Fibroblast of skin of right biceps (primary cell): ENCODE measurements at places on chromosomes 11 and 22.
A peak's percentile ranks its signal among the peaks of the same experiment; 100 is the strongest.

DNA sequence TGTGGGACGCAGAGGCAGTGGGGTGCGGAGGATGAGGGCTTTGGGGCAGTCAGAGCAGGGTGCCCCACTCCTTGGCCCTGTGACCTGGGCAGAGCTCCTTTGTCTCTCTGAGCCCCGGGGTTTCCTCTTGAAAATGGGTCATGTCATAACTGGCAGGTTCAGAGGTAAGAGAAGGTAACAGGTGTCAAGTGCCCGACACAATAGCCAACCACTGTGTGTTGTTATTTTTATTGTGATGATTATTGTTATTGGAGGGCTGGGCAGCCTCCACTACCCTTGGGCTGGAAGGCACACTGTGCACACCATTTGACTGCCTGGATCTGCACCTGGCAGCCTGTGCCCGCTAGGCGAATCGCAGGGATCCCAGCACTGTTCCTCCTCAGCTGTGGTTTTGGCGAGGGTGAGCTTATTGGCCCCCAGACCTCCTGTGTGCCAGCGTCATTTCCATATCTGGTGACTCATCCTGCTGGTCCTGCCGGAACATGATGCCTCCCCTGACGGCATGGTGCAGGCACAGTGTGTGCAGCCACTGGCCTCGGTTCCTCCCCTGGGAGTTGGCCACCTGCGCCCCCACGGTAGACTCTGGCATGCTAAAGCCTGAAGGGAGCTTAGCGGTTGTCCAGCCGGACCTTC lies 15.4 kb upstream of the SOX10 start:
- no peak for DNase-seq

- DNase-seq = no peak
These were observed 29.9 kb downstream of the FGF4 start for GRCh38 chr11:69745201-69745600.

DNA sequence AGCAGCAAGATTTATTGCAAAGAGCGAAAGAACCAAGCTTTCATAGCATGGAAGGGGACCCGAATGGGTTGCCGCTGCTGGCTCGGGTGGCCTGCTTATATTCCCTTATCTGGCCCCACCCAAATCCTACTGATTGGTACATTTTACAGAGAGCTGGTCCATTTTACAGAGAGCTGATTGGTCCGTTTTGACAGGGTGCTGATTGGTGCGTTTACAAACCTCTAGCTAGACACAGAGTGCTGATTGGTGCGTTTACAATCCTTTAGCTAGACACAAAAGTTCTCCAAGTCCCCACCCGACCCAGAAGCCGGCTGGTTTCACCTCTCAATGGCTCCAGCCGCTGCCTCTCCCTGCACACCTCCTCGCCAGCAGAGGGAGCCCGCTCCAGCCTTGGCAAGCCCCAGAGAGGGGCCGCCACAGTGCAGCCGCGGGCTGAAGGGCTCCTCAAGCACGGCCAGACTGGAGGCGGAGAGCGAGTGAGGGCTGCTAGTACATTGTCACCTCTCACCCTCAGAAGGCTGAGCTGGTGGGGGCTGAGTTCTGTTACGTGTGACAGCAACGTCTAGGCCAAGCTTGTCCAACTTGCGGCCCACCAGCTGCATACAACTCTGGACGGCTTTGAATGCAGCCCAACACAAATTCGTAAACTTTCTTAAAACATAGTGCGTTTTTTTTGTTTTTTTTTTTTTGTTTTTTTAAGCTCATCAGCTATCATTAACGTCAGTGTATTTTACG lies 8.7 kb downstream of the PTH start:
- DNase-seq = peak; percentile 23

DNA sequence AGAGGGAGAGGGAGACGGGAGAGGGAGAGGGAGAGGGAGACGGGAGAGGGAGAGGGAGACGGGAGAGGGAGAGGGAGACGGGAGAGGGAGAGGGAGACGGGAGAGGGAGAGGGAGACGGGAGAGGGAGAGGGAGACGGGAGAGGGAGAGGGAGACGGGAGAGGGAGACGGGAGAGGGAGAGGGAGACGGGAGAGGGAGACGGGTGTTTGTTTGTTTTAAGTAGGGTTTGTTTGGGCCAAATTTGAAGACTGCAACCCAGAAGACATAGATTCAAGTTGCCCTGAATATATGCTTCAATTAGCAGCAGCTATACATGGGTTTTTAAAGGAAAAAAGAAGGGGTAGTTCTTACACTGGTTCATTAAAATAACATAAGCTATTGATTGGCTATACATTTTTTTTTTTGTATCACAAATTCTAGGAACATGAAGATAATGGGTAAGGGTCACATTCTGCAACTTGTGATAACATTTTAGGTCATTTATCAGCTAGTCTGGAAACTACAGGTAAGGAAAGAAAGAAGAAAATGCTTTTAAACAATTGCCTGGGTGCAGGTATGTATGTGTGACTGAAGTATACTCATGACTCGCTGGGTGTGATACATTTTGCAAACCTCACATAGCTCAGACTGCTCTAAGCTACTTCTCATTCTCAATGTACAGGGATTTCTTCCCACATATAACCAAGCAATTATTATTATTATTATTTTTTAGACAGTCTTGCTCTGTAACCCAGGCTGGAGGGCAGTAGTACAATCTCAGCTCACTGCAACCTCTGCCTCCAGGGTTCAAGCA lies 67.3 kb downstream of the MCHR1 start:
- no peak for DNase-seq

DNA sequence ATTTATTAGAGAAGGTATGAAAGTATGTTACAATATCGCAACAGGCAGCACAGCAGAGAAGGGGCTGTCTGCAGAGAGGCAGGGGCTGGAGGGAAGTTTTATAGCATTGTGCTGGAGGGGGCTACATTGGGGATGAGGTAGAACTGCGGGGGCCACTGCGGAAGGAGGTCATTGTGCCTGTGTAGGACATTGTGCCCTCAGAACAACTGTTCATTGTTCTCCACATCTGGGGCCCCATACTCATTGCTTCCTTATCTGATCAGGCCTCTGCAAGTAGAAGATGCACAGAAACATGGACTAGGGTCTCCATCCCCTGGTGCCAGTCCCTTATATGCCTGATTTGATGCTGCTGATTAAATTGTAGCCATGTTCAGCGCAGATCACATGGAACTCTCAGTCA lies 12.1 kb downstream of the NADSYN1 start:
- no peak for DNase-seq

GRCh38 chr11:72777755-72778278 lies 16.0 kb downstream of the STARD10 start:
- DNase-seq = no peak

DNA sequence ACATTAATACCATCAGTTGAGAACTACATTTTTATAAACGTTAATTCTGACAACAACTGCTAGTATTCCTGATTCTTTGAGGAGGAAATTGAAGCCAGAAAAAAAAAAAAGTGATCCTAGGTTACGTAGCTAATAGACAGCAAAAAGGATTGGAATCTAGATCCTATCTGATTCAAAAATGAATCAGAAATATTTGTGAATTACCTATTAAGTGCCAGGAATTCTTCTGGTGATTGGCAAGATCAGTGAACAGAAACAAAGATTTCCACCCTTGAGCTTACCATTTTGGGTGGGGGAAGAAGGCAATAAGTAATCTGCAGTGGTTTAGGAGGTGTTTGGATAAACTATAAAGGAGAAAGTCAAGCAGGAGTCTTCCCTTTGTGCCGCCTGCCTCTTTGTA lies 63.9 kb upstream of the LARGE1 start:
- no peak for DNase-seq

- DNase-seq = no peak
These were observed 406.8 kb downstream of the SHANK2 start for GRCh38 chr11:70845591-70846041.

DNA sequence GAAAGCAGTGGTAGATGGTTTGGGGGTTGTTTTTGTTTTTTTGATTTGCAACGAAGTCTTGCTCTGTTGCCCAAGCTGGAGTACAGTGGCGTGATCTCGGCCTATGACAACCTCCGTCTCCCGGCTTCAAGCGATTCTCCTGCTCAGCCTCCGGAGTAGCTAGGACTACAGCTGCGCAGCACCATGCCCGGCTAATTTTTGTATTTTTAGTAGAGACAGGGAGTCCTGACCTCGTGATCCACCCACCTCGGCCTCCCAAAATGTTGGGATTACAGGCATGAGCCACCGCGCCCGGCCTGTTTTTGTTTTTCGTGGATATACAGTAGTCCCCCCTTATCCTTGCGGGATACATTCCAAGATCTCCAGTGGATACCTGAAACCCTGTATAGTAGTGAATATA lies 6.6 kb downstream of the EP300 start:
- DNase-seq = no peak

- peak; percentile 32 for DNase-seq
These were observed 526 bp downstream of the TPST2 start for GRCh38 chr22:26589367-26589844.

- DNase-seq = no peak
These were observed 29.9 kb downstream of the SHANK2 start for GRCh38 chr11:71222318-71223080.

- no peak for DNase-seq
These were observed 87.4 kb upstream of the CHORDC1 start for GRCh38 chr11:90310210-90310609.

DNA sequence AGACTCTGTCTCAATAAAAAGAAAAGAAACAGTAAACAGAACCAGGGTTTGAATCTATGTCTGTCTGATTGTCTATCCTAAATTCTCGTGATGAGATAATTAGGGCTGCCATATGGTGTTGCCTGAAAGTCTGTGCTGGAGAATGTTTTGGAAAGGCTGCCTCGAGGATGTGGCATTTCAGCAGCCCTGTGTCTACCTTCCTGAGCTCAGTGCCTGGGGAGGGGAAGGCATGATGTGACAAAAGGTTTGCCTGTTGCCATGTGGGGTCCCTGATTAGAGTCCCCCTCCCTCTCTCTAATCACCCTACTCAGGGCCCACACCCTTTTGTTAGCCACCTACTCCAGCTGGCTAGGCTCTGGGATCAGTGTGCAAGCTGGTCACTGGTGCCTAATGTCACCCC lies 15.2 kb downstream of the CD82 start:
- DNase-seq = no peak

DNA sequence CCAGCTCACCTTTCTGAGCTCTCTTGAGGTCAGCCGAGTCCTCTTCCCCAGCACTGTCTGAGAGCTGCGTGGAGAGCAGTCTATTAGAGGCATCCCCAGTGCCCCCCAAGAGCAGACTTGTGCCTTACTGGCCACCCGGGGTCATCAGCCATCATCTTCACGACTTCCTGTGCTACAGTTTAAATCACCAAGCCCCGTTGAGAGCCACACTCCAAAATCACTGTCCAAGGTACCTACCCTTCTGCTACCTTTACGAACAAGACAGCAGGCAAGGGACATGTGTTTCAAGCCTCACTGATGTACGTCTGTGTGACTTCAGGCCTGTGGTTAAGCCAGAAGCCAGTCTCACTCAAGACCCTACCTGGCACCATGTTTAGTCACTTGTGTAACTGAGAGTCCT lies 35.1 kb downstream of the MORC2 start:
- no peak for DNase-seq

DNA sequence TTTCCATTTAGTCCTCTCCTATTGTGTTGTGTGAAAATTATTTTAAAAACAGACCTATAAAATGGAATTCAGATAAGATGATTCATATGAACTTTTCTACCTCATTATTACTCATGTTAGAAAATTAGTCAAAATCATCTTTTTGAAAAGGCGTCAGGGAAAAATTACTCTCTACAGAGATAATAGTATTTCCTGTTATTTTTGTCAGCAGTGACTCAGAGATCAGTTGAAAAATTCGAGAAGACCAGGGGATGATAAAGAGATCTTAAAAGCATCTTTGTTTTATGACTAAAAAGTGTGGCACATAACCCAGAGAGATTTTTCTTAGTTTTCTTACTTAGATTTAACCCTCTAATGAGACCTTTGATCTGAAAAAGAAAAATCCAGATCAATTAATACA lies 157.9 kb upstream of the CARD18 start:
- DNase-seq = peak; percentile 83

- peak; percentile 7 for DNase-seq
These were observed 238.6 kb downstream of the GRM5 start for GRCh38 chr11:88827018-88827676.

GRCh38 chr11:99937330-99937729 lies 749.8 kb upstream of the ARHGAP42 start:
- DNase-seq = no peak

DNA sequence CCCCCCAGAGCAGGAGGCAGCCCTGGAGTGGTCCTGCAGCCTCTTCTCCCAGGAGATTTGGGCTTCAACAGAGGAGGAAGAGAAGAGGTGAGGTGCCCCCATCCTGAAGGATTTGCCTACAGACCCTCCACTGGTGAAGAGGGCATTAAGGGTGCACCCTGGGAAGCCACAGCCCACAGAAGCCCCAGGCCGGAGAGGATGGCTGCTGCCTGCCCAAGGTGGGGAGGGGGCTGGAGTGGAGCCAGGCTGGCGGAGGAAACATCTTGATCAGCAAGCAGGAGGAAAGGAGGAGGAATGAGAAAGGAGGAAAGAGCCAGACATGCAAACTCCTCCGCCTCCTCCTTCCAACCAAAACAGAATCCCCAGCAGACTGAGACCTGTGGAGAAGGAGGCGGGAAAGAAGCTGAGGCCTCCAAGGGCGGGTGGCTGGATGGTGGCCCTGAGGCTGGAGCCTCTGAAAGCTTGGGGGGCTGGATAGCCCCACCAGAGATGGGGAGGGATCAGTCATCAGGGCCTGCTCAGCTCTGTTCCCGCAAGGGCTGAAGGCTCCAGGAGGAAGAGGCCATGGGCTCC lies 31.3 kb downstream of the ARRB1 start:
- no peak for DNase-seq

DNA sequence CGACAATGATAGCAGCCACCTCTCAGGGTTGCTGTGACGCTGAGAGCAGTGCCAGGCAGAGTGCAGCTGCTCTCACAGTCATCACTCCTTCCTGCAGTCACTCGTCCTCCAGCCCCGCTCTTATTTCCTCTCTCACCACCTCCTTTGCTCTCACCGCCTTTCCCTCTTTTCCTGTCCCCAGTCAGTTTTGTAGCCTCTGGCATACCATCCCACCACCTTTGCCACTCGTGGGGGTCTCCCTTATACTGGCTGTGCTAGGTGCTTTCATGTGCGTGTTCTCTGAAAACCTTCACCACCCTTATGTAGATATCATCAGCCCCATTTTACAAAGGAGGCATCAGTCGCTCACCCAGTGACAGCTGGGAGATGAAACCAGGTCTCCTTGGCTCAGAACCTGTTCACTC lies 19.3 kb upstream of the ST3GAL4 start:
- no peak for DNase-seq
